Sciatic nerve (tissue), 2 donors: ENCODE measurements at places on chromosomes 3 and 15. TPM values are rescaled to one million over a fixed set of nuclear protein-coding genes. Genes with fewer than 3 reads are reported as not detected.

Gene TSEN2
- total RNA-seq: 22.2 TPM

Gene KCNAB1
- 6.2 TPM for total RNA-seq

Gene FETUB
- not detected for total RNA-seq

Gene SLC9C1
- 0.94 TPM for total RNA-seq

Gene GMNC
- not detected for total RNA-seq

Gene NR2E3
- not detected for total RNA-seq

Gene SEMA3B
- 390 TPM for total RNA-seq

Gene LTK
- total RNA-seq: 1.1 TPM

Gene SLC22A14
- 0.13 TPM for total RNA-seq

Gene GCHFR
- 9.8 TPM for total RNA-seq

Gene CCDC9B
- total RNA-seq: 37.8 TPM

Gene BMF
- 15.0 TPM for total RNA-seq

Gene GPR160
- 5.4 TPM for total RNA-seq

Gene LSAMP
- 5.3 TPM for total RNA-seq

Gene DNAH12
- total RNA-seq: 0.80 TPM

Gene SLC28A1
- 0.45 TPM for total RNA-seq

Gene LRTM1
- not detected for total RNA-seq

Gene HDC
- total RNA-seq: 8.1 TPM

Gene LTF
- 11.3 TPM for total RNA-seq

Gene ATP13A5
- total RNA-seq: not detected

Gene NRROS
- 10.0 TPM for total RNA-seq

Gene CCK
- total RNA-seq: not detected

Gene CCR1
- 16.5 TPM for total RNA-seq

Gene CAPN3
- 21.9 TPM for total RNA-seq

Gene HDAC11
- total RNA-seq: 38.8 TPM

Gene IQCF5
- total RNA-seq: not detected

Gene FOXL2
- 0.13 TPM for total RNA-seq

Gene GOLGA6B
- total RNA-seq: not detected

Gene PLA2G4D
- not detected for total RNA-seq

Gene FGF12
- 3.2 TPM for total RNA-seq

Gene CPEB1
- 27.1 TPM for total RNA-seq

Gene PPP1R2
- total RNA-seq: 38.2 TPM

Gene CKMT1A
- 0.36 TPM for total RNA-seq

Gene C3orf22
- not detected for total RNA-seq

Gene GNAT1
- not detected for total RNA-seq

Gene GOLGA8O
- 9.9 TPM for total RNA-seq

Gene C2CD4A
- not detected for total RNA-seq

Gene PLSCR2
- 0.71 TPM for total RNA-seq
